Kidney tubule cell (primary cell): ENCODE measurements at places on chromosomes 3 and 15.

GRCh38 chr3:54432975-54433374, 310.6 kb downstream of the CACNA2D3 start:
- DNase-seq = no peak

- peak; percentile 9 for DNase-seq
These were observed 138.2 kb downstream of the PLD1 start for GRCh38 chr3:171672124-171672523.

GRCh38 chr3:40714771-40715345, 190.1 kb downstream of the ZNF621 start:
- no peak for DNase-seq

DNA sequence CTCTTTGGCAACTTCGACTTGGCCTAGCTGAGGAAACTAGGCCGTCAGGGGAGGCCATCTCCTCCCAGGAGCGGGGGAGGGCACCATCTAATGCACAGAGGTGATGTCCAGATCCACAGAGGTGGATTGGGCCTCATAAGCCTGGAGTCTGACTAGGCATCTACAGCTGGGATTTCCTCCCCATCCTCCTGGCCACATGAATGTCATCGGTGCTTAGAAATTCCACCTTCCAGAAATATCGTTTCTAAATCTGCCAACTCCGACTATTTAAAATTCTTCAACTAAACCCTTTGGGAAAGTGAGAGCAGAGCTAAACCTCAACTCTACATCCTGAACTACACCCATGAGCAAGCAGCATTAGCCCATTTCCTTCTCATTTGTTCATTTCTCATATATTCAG, 118.7 kb downstream of the WNT5A start:
- no peak for DNase-seq

GRCh38 chr3:142523921-142524566, 54.5 kb downstream of the ATR start:
- DNase-seq = no peak

- peak; percentile 27 for DNase-seq
These were observed 98.7 kb downstream of the KCNMB2 start for GRCh38 chr3:178634975-178635374.

DNA sequence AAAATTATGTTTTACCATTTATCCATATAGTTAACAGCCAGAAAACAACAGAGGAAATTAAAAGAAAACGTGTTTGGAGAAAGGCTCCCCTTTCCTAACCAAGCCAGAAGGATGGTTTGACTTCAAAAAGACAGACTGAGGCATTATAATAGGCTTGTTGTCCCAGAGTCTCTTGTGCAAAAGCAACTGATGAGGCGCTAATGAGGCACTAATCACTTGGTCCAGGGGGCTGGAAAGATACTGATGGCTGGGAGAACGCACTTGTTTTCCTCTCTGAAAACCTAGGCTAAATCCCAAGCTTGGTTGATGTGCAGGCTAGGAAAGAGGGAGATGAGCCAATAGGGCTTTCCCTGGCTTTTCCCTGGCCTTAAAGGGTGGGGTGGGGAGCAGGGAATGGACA, 389.6 kb downstream of the NTRK3 start:
- DNase-seq = no peak

- no peak for DNase-seq
These were observed 50.8 kb downstream of the GPR176 start for GRCh38 chr15:39869254-39869653.

DNA sequence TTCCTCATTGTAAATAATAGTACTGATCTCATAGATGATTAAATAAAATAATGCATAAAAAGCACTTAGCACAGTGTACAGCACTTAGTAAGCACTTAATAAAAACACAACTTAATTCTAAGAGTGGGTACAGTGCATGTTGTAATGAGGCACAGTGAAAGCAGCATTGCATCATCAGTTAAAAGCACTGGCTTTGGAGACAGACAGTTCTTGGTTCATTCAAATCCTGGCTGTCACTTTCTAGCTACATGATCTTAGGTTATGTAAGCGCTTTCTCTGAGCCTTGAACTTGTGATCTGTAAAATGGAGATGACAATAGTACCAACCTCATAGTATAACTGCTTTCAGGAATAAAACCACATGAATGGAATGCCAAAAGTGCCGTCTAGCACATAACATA, 151.5 kb downstream of the DPH6 start:
- DNase-seq = no peak
